ENCODE measurements at places on chromosomes 6 and 20.

DNA sequence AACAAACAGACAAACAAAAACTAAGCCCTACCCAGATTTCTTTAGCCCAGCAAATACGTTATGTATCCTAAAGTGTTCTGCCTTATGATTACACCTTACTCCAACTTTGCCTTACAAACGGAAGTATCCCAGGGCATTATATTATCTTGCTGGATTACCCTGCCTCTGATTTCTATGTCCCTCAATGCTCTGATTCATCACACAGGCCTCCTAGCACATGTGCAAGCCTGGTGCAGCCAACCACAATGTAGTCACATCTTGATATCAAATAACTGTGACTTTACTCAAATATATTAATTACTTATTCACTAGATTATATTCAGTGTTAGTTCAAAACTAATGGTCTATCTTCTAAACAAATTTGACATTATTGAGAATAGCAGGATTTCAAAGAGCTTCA lies 598.6 kb downstream of the TBC1D32 start:
- no peak for DNase-seq

GRCh38 chr6:18254793-18255192 lies 9.5 kb downstream of the DEK start:
- DNase-seq: no peak

GRCh38 chr6:125746731-125747588 lies 2.5 kb upstream of the HEY2 start:
- DNase-seq: peak; percentile 76

DNA sequence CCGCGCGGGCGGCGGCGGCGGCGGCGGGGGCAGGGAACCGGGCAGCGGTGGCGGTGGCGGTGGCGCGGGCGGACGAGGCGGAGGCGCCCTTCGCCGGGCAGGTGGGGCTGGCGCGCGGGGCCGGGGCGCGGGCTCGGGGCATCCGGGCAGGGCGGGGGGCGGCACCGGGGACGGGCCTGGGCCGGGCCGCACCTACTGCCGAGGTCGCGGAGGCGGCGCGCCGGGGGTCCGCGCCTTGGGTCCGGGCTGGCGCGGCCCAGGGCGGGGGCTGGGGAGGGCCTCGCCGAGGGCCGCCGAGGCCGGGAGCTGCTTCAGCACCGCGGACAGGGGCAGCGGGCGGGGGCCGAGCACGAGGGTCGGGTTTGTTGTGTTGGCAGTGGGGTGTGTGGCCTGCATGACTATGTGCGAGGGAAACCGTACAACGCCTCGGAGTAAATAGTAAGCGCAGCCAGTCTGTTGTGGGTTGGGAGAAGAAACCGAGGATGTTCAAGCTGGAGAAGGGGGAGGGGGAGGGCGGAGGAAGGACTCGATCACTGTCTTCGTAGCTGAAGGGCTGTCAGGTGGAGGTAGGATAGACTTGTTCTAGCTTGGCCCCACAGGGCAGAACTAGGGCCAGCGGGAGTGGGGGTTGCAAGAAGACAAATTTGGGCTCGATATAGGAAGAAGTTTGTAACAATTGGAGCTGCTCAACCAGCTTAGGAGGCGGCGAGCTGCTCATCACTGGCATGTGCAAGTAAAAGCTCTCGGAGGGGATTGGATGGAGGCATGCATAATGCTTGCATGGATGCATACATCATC lies 593 bp downstream of the MMP24 start:
- DNase-seq: peak; percentile 29

DNA sequence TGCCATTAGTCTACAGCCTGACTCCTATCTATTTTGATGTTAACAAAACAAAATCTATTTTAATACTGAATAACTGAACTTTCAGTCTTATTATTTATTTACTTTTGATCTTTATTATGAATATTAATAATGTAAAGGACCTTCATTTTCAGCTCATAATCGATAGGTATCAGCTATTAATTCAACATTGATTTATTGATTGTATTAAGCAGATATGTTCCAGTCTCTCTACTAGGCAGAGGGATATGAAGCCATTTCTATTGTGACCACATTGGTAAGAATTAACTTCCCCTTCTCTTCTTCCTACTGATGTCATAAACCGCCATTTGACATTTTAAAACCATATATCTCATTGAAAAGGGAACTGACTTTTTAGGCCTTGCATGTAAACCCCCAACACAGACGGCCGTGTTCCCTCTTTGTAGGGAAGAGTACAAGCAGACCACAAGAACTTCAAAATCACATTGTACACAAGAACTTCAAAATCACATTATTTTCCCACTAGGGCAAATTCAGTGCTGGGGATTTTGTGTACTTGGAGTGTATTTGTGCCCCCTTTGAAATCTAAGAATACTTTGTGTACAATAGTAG lies 69.5 kb upstream of the FABP7 start:
- DNase-seq: no peak

GRCh38 chr6:93447874-93448273 lies 28.5 kb upstream of the EPHA7 start:
- DNase-seq: no peak

DNA sequence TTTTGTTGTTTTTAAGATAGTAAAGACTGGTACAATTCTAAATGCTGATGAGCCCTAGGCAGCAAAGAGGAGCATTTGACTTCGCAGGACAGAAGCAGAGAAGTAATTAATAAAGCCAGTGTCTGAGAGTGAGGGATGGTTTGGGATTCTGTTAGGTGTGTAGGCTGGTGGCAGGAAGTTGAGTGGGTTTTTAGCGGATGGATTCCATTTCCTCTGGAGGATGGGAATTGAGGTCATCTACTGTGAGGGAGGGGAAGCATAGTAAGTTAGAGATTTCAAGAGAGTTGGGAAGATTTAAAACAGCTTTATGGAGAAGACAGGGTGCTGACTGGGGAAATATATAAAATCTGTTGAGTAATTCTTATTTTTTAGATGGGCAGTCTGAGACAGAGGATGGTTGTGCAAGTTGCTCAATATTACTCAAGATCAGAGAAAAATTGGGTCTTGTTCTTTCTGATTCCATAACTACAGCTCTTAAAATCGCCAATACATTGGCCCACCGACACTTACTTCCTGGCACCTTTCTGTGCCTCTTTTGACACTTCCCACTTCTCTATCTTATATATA lies 48.8 kb downstream of the PRL start:
- DNase-seq: no peak

DNA sequence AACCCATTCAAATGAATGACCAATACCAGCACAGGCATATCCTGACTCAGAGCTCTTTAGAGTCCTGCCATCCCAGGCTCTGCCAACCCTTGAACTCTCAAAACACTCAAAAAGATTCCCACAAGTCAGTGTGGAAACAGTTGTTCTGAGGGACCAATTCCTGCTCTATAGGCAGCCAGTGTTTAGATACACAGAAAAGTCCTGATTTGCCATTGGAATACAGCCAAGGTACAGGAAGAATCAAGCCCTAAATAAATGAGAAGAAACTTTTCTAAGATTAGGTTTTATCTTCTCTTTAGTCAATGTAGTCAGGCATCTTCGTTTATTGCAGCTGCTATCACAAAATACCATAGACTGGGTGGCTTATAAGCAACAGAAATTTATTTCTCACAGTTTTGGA lies 626.8 kb upstream of the ARID1B start:
- no peak for DNase-seq

DNA sequence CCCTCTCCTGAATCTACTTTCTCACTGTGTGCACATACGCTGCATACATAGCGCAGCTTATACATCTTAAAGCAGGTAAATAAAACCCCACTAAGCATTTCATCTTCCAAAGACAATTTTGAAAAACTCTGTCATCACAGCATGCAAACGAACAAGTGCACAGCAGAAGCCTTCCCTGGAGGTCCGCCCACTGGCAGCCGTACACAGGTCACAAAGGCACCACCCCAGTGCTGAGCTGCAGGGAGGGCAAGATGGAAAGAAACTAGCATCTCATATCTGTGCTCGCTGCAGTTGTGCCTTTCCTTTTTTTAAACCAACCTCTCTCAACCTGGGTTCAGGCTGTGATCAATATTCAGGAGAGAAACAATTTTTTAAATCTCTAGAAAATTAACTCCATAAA lies 73.3 kb downstream of the HUS1B start:
- no peak for DNase-seq

DNA sequence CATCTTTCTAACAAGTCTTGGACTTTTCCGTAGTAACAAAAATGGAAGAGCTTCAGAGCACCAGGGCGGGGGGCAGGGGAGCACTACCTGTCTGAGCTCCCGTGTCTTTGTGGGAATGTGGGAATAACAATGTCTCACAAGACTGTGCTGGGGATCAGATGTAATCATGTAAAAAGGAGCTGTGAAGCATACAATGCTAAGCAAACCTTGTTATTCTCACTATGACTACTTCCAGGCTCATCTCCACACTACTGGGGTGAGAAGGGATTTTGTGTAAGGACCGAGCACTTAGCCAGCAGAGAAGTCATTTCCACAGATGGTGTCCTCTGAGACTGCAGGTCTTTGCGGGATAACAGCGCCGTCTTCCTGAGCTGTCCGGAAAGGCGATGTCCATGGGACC lies 27.1 kb downstream of the PRR18 start:
- DNase-seq: no peak

DNA sequence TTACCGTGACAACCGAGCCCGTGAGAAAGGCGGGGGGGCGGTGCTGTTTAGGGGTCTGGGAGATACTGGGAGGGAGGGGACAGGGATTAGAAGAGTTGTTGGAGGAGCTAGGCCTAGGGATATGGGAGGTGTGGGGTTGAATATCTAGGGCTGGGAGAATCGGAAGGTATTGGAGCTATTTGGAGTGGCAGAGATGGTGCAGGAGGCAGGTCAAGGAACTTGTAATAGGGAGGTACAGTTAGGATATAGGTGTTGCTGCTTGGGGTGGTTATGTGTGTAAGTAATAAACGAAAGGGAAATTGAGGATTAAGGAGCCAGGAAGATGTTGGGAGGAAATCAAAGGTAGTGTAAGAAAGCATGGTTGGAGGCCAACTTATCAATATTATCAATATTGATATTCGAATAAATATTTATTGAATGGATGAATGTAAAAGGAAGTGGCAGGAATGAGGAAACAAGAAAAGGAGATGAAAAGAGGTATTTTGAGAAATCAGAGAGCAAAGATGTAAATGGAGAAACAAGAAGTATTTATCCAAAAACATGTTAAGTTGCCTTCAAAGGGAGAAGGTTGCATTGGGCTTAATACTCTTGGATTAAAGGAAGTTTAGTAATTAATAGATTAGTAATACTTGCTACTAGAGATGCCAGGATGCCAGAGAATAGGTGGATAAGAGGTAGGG lies 602 bp downstream of the PPP1R11 start:
- DNase-seq: no peak

GRCh38 chr6:33424855-33425667 lies 5.2 kb downstream of the SYNGAP1 start:
- DNase-seq: no peak

DNA sequence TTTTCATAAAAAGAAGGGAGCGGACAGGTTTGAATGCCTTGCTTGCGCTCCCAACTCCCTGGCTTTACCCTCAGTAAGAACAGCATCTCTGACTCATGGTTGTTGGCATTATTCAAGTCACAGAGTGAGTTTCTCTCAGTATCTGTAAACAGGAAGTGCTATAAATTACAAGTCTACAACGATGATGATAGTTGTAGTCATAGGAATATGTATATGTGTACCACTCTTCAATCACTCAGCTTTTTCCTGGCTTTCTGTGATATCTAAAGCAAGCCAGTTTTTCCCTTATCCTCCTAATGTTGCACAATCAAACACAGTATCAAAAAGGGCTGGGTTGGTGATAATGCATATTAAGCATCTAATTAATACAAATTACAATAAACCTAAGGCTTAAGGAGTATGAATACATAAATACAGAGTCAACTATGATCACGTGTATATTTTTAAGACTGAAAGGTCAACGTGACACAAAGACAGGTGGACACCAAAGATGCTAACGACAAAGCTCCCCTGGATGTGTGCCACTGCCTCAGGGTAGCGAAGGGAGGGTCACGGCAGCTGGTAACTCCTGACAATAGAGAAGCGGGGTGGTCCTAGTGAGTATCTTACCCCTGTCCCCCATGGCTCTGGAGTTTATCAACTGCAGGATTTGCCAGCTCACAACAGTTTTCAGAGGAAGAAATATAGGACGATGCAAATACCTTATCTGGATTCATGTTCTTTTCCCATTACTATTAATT lies 202.8 kb downstream of the BTBD9 start:
- peak; percentile 44 for DNase-seq

DNA sequence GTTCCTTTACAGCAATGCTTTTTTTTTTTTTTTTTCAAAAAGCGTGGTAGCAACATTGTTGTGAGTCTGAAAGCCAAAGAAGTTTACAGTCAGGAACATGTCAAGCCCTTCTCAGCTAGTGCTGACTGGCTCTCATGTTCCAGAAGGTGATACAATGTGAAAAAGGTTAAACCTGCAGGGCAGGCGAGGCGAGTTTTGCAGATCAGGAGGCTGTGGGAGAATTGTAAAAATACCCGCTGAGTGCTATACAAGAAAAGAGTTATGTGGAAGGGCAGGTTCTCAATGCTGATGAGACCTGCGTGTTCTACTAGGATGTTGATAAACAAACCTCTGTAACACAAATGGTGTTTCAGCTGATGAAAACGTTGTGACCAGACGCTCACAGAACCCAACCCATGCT lies 30.9 kb upstream of the RPP40 start:
- no peak for DNase-seq

GRCh38 chr6:100163035-100163434 lies 169.0 kb upstream of the MCHR2 start:
- no peak for DNase-seq

DNA sequence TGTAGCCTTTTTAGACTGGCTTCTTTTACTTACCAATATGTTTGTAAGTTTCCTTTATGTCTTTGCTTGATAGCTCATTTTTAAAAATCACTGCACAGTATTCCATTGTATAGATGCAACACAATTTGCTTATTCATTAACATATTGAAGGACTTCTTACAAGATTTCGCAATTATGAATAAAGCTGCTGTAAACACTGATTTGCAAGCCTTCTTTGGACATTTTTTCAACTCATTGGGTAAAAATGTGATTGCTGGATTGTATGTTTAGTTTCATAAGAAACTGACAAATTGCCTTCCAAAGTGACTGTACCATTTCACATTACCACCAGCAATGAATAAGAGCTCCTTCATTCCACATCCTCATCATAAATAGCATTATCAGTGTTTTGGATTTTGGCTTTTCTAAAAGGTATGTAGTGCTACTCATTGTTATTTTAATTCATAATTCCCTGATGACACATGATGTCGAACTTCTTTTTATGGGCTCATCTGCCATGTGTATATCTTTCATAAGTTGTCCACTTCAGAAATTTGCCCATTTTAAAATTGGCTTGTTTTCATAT lies 80.7 kb downstream of the TFAP2B start:
- DNase-seq: no peak

GRCh38 chr6:53813801-53814200 lies 19.0 kb downstream of the LRRC1 start:
- no peak for DNase-seq

DNA sequence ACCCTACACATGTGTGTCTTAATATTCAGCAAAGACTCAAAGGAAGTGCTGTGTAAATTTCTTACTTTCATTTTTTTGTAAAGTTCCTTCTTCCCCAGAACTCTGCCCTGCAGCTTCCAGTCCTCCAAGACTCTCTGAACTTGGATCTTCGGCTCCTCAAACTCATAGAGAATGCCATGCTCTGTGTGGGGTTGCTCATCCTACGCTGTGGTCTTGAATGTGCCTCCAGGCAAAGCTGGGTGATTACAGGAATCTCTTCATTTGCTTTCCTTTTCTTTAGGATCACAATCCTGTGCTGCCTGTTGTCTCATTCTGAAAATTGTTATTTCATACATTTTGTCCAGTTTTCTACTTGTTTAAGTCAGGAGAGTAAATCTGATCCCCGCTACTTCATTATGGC lies 14.5 kb upstream of the CDC5L start:
- no peak for DNase-seq
